Lower lobe of right lung (tissue), 2 donors: ENCODE measurements at places on chromosomes 4 and X. TPM values are rescaled to one million over a fixed set of nuclear protein-coding genes. Genes with fewer than 3 reads are reported as not detected.

- H3K27me3 ChIP-seq = peaks cover 28% of the 10 kb centered on the region
- H3K4me1 ChIP-seq = peaks cover 22% of the 10 kb centered on the region
- no peaks in the 10 kb centered on the region for H3K36me3 ChIP-seq
- no peak within 1 kb of the TSS for H3K27ac ChIP-seq
- peak within 1 kb of the TSS; percentile 60 for H3K4me3 ChIP-seq
Observed at GRCh38 chrX:72305286-72306084, at the start of gene CITED1. TSS of gene CITED1 (minus strand) at chrX:72305914. CDS start at chrX:72302869, 3,045 bp downstream.

DNA sequence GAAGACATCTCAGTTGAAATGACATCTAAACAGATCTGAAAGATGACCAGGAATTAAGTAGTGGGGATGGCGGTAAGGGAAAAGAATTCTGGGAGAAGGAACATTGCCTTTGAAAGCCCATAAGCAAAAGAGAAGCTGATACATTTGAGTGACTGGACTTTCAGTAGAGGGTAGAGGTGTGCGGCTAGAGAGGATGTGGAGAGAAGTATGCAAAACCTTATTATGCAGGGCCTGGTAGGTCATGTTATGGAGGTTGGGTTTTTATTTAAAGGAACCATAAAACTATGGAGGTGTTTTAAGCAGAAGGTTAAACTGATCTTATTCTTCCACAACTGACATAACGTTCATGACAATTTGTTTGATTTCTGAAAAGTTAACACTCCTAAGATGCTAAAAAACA lies 36.3 kb downstream of the RPS6KA3 start:
- peaks cover 1% of the 10 kb centered on the region for H3K4me1 ChIP-seq
- no peak overlapping the region for H3K27ac ChIP-seq
- no peak overlapping the region for H3K4me3 ChIP-seq
- DNase-seq = no peak
- no peaks in the 10 kb centered on the region for H3K27me3 ChIP-seq
- H3K36me3 ChIP-seq = peaks cover 16% of the 10 kb centered on the region

DNA sequence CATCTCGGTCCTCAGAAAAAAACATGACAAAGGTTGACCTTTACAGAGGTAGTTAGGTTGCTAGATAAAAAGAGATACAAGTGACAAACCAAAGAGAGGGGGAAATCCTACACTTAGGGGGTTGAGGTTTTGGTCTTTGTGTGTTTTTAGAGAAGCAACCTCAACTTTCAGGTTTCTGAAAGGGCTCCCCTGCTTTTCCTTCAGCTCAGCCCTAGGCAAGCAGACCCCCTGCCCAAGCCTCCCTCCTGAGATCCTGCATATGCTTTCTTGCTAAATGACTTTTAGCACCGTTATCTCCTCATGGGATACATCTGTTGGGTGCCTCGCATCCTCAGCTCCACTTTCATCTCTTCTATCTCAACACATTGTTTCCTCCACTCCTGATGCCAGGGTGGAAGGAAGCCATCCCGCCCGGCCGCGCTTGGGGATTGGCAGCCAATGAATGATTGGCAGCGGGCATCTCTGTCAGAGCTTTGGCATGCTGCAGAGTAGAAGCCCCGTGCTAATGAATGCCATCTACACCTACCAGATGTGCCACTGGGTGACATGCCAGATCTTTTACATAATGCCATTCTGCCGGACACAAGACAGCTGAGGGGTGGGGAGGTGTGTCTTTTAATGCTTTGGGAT lies 15.0 kb upstream of the PRDM8 start:
- peaks cover 25% of the 10 kb centered on the region for H3K27me3 ChIP-seq
- H3K27ac ChIP-seq = no peak overlapping the region
- H3K36me3 ChIP-seq = no peaks in the 10 kb centered on the region
- H3K4me1 ChIP-seq = peaks cover 33% of the 10 kb centered on the region
- DNase-seq = no peak

GRCh38 chr4:37675587-37676290 lies 10.4 kb downstream of the RELL1 start:
- DNase-seq = no peak
- H3K27me3 ChIP-seq = no peaks in the 10 kb centered on the region
- no peak overlapping the region for H3K27ac ChIP-seq
- H3K4me3 ChIP-seq = no peak overlapping the region

- H3K4me1 ChIP-seq = no peaks in the 10 kb centered on the region
- no peaks in the 10 kb centered on the region for H3K27me3 ChIP-seq
Observed at GRCh38 chr4:158346576-158346975, 136.3 kb downstream of the TMEM144 start.

GRCh38 chr4:80219301-80220025 lies 22.2 kb downstream of the PRDM8 start:
- H3K27ac ChIP-seq = no peak overlapping the region
- H3K4me3 ChIP-seq = no peak overlapping the region
- no peaks in the 10 kb centered on the region for H3K36me3 ChIP-seq
- peaks cover 23% of the 10 kb centered on the region for H3K27me3 ChIP-seq
- H3K4me1 ChIP-seq = no peaks in the 10 kb centered on the region

GRCh38 chrX:41153448-41153847 lies 68.2 kb downstream of the USP9X start:
- no peak for DNase-seq
- no peak overlapping the region for H3K27ac ChIP-seq
- H3K36me3 ChIP-seq = peaks cover 64% of the 10 kb centered on the region
- no peaks in the 10 kb centered on the region for H3K27me3 ChIP-seq
- H3K4me3 ChIP-seq = no peak overlapping the region

GRCh38 chr4:97987019-97987648 lies 156.1 kb downstream of the STPG2 start:
- H3K4me3 ChIP-seq = no peak overlapping the region
- no peaks in the 10 kb centered on the region for H3K27me3 ChIP-seq
- H3K27ac ChIP-seq = no peak overlapping the region

GRCh38 chrX:1190596-1191145 lies 21.8 kb downstream of the CRLF2 start:
- H3K4me3 ChIP-seq = no peak overlapping the region
- no peak overlapping the region for H3K27ac ChIP-seq
- H3K36me3 ChIP-seq = no peaks in the 10 kb centered on the region
- no peaks in the 10 kb centered on the region for H3K27me3 ChIP-seq

DNA sequence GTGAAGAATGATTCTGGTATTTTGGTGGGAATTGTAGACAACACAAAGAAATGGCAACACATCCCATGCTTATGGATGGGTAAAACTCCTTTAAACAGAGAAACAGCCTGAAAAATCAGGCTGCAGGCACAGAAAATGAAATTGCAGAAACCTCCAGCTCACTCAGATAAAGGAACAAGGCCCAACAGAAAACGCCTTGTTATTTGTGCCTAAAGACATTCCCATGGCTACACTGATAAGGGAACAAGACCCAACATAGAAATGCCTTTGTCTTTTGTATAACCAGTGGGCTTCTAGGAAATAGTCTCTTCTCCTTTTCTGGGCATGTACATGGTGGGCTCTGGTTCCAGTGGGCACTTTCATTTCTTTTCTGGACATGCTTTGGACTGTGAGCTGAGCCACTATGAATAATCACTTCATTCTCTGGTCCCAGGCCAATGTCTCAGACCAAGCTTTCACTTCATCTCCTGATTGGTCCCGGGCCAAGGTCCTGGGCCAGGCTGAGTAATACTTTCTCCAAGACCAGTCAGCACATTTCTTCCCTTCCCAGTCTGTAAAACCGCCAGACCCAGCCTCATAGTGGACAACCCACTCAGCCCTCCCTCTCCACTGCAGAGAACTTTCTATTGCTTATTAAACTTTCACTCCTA lies 160.5 kb downstream of the TBX22 start:
- H3K4me3 ChIP-seq = no peak overlapping the region
- no peak for DNase-seq
- H3K36me3 ChIP-seq = no peaks in the 10 kb centered on the region
- no peaks in the 10 kb centered on the region for H3K4me1 ChIP-seq
- no peaks in the 10 kb centered on the region for H3K27me3 ChIP-seq
- no peak overlapping the region for H3K27ac ChIP-seq

- H3K36me3 ChIP-seq = no peaks in the 10 kb centered on the region
- no peak overlapping the region for H3K4me3 ChIP-seq
- no peak for DNase-seq
- no peaks in the 10 kb centered on the region for H3K4me1 ChIP-seq
Observed at GRCh38 chrX:70437921-70438665, 6.5 kb upstream of the DLG3 start.

DNA sequence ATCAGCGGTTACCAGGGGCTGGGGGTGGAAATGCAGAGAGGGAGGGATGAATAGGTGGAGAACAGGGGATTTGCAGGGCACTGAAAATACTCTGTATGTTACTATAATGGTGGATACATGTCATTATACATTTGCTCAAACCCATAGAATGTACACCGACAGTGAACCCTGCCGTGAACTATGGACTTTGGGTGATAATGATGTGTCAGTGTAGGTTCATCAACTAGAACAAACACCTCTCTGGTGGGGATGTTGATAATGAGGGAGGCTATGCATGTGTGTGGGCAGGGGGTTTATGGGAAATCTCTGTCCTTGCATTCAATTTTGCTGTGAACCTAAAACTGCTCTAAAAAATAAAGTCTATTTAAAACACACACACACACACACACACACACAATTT lies 11.5 kb downstream of the HPSE start:
- no peak overlapping the region for H3K27ac ChIP-seq
- H3K36me3 ChIP-seq = no peaks in the 10 kb centered on the region
- no peak for DNase-seq
- no peaks in the 10 kb centered on the region for H3K27me3 ChIP-seq

DNA sequence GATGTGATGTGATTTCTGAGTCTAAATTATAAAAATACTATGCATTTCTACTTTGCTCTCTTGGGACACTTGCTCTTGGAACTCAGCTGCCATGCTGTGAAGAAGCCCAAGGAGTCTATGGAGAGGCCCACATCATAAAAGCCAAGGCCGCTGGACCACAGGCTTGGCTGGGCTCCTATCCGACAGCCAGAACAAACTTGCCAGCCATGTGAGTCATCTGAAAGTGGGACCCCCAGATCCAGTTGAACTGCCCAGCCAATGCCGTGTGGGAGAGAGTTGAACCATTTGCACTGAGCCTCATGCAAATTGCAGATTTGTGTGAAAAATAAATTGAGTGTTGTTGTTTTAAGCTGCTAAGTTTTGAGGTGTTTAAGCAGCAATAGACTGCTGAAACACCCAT lies 60.2 kb downstream of the TMEM154 start:
- H3K27me3 ChIP-seq = no peaks in the 10 kb centered on the region
- no peaks in the 10 kb centered on the region for H3K4me1 ChIP-seq
- H3K36me3 ChIP-seq = no peaks in the 10 kb centered on the region
- no peak overlapping the region for H3K4me3 ChIP-seq

GRCh38 chr4:124527364-124527763 lies 185.2 kb downstream of the ANKRD50 start:
- DNase-seq = no peak
- no peak overlapping the region for H3K4me3 ChIP-seq
- no peaks in the 10 kb centered on the region for H3K36me3 ChIP-seq
- no peak overlapping the region for H3K27ac ChIP-seq

DNA sequence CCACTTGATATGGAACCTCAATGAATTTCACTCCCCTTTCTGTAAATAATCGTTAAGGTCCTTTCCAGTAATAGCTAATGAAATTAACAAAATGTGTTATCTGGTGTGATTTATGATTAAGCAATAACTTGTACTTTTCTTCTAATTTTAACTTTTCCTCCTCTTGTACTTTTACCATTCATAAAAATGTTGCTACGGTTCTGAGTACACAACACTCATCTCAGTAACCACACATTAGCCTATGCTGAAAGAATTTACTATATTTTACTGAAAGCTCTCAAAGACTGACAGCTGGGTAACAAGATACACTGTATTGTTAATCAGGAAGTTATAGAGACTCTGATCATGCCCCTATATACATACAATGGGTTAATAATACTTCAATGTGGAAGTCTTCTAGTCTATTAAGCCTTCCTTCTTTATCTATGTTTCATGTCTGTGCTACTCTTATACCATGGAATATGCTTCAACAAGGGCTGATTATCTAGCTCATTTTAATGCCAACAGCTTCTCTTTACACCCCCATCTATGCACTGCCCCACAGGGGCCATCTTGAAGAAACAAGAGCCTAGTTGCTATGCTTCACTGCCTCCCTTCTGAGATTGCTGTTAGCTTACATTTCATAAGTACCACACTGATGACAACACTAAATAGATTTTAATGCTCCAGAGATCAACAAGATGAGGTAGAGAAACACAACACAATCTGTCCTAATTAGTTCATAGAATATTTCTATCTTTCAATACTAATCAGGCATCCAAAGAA lies 39.1 kb downstream of the LAMP2 start:
- no peak overlapping the region for H3K4me3 ChIP-seq
- H3K27ac ChIP-seq = no peak overlapping the region
- H3K36me3 ChIP-seq = no peaks in the 10 kb centered on the region
- DNase-seq = no peak

GRCh38 chr4:8439914-8440491 lies 520 bp downstream of the ACOX3 start:
- H3K4me3 ChIP-seq = peak overlapping the region; percentile 100
- peak overlapping the region; percentile 98 for H3K27ac ChIP-seq
- H3K27me3 ChIP-seq = no peaks in the 10 kb centered on the region

DNA sequence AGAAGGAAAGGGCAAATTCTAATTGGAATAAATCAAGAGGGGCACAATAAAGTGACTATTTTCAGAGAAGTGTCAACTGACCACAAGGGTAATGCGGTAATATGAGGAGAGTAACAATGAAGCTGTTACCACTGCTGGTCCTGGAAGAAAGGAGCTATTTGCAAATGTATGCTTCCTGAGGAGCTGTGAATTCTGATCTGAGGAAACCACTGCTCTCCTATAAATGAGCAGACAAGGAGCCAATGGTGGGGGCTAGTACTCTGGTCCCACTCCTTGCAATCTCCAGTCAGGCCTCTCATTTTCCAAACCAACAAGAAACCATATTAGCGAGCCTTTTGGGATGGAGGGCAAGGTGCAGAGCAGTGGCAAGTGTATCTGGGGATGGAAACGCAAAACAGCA lies 770.2 kb downstream of the FSTL5 start:
- no peak for DNase-seq
- no peak overlapping the region for H3K4me3 ChIP-seq
- no peaks in the 10 kb centered on the region for H3K27me3 ChIP-seq
- H3K36me3 ChIP-seq = no peaks in the 10 kb centered on the region
- H3K4me1 ChIP-seq = no peaks in the 10 kb centered on the region

DNA sequence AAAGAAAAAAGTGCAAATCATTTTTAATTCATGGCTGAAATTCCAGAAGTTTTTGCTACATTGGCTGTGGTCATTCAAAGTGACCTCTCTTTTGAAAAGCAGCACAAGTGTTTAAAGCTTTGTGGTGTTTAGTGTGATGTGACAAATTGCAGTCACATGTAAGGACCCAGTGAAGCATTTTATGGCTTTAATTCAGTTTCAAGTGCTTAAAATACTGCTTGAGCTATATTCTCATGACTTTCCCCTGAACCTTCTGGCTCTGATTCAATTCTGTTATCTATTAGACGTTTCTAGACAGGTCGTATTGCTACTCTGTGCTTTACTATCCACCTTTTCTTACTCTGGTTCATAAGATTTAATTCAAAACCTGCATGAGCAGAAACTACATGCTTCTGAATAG lies 105.8 kb downstream of the FAT4 start:
- H3K27me3 ChIP-seq = no peaks in the 10 kb centered on the region
- no peaks in the 10 kb centered on the region for H3K4me1 ChIP-seq

NPFFR2 gene
- not detected for total RNA-seq

DMP1 gene
- total RNA-seq = not detected

GASK1B gene
- 22.7 TPM for total RNA-seq

SPIN4 gene
- 8.1 TPM for total RNA-seq

PAGE2B gene
- total RNA-seq = not detected

APOOL gene
- total RNA-seq = 19.8 TPM
